ENCODE measurements at places on chromosomes 13 and 19.

DNA sequence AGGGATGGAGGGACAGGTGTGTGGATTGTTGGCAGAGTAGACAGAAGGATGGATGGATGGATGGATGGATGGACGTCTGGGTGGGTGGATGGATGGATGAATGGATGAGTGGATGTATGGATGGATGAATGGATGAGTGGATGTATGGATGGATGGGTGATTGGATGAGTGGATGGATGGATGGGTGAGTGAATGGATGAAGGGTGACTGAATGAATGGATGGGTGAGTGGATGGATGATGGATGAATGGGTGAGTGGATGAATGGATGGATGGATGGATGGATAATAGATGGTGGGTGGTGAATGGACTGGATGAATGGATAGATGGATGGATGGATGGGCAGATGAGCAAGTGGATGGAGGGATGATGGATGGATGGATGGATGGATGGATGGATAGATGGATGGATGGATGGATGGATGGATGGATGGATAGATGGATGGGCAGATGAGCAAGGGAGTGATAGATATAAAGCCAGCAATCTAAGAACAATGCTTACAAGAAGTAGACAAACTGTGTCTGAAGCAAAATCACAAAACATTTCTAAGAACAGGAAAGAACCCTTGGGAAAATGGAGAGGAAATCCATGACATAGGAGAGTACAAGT lies 65.2 kb downstream of the INSR start:
- DNase-seq: no peak

- DNase-seq: no peak
Measured at GRCh38 chr13:113532156-113532806, 41.8 kb upstream of the DCUN1D2 start.

GRCh38 chr13:70253411-70253810 lies 145.2 kb upstream of the KLHL1 start:
- no peak for DNase-seq

- DNase-seq: no peak
Measured at GRCh38 chr19:30064771-30065494, 122.9 kb downstream of the URI1 start.

- no peak for DNase-seq
Measured at GRCh38 chr13:45178349-45179162, 22.3 kb downstream of the KCTD4 start.

GRCh38 chr13:71524613-71525304 lies 342.2 kb downstream of the DACH1 start:
- DNase-seq: no peak

DNA sequence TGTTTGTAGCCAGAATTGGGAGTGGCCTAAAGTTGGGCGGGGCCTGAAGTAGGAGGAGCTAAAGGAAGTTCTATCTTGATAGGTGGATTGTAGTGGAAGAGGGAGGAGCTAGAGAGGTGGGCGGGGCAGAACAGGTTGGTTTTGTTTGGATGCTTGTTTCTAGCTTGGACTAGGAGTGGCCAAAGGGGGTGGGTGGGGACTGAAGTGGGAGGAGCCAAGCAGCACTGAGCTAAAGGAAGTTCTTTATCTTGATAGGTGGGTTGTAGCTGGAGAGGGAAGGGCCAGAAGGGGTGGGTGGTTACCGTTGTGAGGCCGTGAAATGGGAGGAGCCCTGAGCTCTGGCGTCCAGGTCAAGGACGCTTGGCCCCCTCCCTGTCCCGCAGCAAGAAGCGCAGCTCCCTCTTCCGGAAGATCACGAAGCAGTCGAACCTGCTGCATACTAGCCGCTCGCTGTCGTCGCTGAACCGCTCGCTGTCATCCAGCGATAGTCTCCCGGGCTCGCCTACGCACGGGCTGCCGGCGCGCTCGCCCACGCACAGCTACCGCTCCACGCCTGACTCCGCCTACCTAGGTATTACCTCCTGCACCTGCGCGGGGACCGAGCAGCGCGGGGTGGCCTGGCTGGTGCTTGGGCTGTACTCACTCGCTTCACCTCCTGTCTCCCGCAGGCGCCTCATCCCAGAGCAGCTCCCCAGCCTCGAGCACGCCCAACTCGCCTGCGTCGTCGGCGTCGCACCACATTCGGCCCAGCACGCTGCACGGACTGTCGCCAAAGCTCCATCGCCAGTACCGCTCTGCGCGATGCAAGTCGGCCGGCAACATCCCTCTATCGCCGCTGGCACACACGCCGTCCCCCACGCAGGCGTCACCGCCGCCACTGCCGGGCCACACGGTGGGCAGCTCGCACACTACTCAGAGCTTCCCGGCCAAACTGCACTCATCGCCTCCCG lies 8.0 kb downstream of the DNASE2 start:
- peak; percentile 72 for DNase-seq

DNA sequence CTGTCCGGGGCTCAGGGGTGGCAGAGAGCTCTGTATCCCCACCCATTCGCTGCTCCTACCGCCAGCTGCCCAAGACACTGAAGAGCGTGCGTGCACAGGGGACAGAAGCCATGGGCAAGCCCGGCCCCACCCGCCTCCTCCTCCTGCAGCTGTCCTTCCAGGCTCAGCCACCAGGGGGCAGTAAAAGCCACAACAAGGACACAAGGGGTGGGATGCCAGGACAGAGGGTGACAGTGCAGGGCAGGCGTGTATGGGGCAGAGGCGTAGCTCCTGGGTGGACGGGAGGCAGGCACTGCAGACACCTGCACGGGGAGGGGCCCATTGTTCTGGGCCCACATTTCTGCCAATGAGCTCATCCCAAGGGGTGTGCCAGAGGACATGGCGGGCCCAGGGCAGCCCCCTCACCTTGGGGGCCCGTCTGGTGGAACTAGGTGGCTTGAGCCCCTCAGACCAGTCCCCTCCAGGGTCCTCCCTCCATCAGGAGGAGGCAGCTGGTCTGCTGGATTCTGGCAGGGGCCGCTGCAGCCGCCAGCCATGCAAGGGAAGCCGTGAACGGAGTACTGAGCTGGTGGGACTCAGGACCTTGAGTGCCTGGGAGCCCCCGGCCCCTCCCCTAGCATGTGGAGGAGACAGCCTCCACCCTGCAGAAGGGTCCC lies 61.2 kb downstream of the MLLT1 start:
- peak; percentile 85 for DNase-seq

- DNase-seq: no peak
Measured at GRCh38 chr13:63910511-63910910, 2494.9 kb upstream of the PCDH20 start.

DNA sequence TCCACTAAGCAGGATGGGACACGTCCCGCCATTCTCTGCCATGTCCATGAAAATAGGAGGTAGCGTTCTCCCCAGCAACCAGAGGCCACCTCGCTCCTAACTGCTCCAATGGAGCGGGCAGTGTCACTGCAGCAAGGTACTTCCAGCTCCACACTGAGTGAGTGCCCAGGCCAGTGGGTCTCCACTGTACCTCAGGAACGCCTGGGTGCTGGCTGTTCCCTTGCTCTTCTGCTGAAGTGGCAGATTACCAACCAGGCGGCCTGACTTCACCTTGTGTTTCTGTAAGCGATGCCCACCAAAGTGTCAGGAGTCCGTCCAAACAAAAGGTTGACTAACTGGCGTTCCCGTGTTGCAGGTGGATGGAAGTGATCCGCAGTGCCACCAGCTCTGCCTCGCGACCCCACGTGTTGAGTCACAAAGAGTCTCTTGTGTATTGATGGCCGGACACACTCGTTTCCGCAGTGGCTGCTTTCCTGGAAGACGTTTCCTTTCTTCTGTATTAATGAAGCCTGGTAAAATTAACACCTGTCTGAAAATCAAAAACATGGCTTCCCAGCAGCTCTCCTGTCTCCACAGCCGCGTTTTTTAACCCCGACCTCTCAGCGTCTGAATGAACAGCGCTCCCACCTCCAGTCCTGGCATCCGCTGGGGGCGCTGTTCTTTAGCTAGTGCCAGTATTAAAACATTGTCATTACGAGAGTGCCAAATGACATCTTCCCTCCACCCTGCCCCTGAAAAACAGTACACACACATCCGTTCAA lies 128.8 kb downstream of the STK24 start:
- DNase-seq: no peak

- DNase-seq: no peak
Measured at GRCh38 chr19:45539459-45539858, 32.2 kb downstream of the VASP start.

- DNase-seq: no peak
Measured at GRCh38 chr13:98878486-98879126, 99.3 kb downstream of the DOCK9 start.

DNA sequence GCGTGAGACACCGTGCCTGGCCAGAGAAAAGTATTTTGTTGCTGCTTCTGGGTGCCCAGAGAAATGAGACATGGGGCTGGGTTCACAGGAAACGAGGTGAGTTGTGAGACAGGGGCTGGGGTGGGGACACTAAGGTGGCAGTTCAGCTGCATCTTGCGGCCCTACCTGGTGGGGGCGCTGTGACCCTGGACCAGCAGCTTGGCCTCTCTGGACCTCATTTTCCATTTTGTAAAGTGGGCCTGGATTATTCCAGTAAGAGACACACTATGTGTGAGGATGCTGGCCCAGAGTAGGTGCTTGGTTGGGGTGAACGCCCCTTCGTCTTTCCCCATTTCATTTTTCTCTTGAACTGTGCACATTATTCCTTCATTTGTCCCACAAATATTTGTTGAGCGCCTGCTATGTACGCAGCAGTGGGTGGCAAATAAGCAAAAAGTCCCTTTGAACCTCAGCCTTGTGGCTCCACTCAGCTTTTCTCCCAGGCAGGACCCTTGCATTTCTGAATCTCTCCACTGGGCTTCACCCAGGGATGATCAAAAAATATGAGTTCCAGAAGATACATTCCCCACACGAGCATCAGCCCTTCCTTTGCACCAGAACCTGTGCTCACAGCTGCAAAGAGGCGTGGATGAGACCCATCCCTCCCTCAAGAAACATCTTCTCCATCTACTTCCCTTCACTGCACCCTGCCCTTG lies 26.6 kb upstream of the OR10H1 start:
- peak; percentile 25 for DNase-seq

DNA sequence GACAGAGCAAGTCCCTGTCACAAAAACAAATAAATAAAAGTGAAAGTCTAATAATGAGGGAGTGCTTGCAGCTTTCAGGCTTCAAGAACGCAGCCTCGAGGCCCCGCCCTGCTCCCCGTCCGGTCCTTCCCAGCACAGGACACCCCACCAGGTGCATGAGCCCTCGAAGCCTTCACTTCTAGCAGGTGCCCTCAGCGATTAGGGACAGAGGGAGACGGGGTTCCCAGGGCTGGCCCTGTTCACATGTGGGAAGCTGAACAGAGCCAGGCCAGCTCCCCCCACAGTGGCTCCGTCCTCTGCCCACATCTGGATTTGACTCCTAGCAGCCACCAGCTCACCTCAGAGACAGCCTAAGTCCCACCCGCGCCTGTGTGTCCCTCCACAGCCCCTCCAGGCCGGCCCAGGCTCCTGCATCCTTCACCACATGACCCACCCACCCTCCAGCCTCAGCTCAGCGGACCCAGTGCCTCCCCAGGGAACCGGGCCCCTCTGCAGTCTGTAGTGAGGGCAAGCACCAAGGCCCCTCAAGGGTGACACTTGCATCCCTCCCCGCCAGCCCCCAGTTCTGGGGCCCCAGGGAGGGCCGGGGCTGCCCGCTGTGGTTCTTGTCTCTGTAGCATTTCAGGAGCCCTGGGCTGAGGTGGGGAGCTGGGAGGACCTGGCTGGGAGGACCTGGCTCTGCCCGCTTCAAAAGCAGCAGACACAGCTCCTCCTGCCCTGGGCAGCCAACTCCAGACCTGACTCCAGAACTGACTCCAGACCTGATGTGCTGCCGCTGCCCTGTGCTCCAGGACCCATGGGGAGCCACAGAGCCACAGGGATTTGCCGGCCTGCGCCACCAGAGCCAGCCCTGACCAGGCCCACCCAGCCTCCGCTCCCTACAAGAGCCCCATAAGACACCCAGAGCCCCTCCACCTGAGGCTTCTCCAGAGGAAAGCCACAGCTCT lies 27.2 kb downstream of the GPX4 start:
- peak; percentile 56 for DNase-seq

DNA sequence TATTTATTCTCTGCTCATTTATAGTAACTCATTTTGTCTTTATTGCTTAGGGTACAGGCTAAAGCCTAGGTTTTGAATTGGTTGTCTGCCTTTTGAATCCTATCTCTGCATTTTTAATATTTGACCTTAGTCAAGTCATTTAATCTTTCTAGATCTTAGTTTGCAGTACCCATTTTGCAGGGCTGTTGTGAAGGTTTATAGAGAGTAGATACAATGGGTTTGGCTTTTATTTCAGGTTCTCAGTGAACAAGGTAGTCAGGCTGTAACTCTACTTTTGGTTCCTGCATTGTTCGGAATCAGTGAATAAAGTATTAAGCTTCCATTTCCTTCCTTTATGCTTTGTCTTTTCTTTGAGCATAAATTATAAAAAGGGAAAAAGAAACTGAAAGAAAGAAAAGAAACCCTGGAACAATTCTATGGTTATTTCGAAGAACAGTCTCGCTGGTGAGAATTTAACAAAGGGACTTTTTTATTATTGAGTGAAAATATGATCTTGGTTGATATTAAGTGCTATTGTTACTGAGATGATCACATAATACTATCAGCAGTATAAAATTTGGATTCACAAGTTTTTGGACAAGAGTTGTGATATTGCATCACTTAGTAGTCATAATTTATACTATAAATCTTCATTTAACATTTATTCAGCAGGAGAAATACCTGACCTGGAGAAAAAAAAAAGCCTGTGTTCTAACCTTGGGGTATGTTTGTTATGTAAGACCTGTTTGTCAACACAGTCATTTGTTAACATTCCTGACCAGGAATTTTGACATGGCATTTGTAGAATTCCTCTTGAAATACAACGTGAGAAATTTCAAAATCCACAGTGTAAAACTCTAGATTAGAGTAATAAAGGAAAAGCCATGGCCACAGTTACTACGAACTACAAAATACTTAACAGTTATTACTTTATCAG lies 91.3 kb downstream of the ZMYM2 start:
- DNase-seq: no peak

- no peak for DNase-seq
Measured at GRCh38 chr13:91533354-91533753, 134.9 kb downstream of the GPC5 start.

DNA sequence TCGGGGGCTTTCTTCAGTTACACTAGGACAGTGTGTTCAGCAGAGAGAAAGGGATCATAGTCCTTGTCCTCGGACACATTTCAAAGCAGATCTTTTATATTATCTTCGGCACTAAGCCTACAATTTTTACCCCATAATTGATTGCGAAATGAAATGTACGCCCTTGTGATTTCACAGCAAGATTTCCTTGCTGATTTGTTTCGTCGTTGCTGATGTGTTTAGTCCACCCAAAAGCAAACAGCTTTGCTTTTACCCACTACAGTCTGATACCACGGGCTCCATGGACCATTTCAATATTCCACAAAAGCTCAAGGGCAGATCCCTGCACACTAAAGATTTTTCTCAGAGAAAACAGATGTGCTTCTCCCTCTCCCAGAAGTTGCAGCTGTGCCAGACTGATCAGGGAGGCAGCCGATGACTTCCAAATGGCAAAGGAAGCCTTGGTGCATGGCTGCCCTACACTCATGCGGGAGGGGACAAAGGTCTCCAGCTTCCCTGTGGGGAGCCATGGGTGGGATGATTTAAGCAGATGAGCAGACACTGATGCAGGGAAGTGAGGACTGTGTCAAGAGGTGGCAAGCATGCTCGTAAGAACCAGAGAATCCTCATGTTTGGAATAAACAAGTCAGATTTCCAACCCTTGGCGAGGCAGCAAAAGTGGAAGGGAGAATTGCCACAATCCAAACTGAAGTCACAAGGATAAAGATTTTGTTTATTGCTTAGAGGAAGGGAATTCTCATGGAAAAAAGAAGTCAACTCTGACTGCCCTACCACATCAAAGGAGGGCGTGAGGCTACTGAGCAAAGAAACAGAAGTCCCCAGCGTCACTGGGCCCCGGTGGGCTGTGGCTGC lies 81.1 kb downstream of the STK24 start:
- no peak for DNase-seq

- DNase-seq: no peak
Measured at GRCh38 chr13:98144801-98145350, 2.0 kb downstream of the FARP1 start.
